ENCODE measurements at places on chromosomes 2 and 18.
A peak's percentile ranks its signal among the peaks of the same experiment; 100 is the strongest.

DNA sequence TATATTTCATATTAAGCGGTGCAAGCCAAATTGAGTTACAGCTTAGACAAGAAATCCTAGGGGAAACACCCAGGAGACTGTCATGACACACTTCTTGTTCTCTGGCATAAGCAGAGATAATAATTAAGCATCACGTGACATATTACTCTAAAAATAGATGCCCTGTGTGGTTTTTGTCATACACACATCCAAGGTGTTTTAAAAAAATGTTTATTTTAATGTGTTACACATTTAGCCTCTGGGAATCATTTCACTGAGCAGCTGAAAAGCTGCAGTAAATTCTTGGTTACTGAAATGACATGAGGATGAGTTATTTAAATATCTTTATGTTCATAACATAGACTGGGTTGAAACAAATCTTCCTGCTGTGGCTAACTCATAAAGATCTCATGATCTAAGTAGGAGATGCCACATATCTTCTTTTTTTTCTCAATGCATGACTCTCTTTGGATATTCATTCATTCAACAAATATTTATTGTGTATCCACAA, 38.0 kb upstream of the ERMN start:
- peak; percentile 12 for DNase-seq

- no peak for DNase-seq
Measured at GRCh38 chr18:11489266-11489899, 120.0 kb upstream of the SLC35G4 start.

DNA sequence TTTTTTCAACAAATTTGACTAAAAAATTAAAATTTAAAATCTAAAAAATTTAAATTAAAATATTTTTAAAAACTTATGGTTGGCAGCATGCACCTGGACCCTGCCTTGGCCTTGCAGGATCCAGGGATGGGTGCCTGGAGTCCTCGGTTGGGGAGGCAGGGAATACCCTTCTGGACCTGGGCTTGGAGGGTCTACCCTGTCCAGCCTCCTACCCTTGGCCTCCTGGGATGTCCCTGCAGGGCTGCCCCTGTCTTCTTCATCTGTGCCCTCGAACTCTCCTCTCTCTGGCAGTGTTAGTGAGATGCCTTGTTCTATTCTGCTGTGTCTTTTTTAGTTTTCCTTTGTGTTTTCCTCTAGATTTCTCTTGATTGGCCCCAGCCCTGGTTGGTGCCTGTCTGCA, 68.9 kb upstream of the HAAO start:
- no peak for DNase-seq

DNA sequence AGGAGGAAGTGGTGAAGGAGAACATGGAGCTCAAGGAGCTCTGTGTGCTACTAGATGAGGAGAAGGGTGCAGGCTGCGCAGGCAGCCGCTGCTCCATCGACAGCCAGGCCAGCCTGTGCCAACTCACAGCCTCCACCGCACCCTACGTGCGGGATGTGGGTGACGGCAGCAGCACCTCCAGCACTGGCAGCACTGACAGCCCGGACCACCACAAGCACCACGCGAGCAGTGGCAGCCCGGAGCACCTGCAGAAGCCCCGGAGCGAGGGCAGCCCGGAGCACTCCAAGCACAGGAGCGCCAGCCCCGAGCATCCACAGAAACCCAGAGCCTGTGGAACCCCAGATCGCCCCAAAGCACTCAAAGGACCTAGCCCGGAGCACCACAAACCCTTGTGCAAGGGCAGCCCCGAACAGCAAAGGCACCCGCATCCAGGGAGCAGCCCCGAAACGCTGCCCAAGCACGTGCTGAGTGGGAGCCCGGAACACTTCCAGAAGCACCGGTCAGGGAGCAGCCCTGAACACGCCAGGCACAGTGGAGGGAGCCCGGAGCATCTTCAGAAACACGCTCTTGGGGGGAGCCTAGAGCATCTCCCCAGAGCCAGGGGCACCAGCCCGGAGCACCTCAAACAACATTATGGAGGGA, 9.0 kb downstream of the CCDC85A start:
- DNase-seq, result no peak

- no peak for DNase-seq
Measured at GRCh38 chr2:175914846-175915245, 87.2 kb downstream of the LNPK start.

DNA sequence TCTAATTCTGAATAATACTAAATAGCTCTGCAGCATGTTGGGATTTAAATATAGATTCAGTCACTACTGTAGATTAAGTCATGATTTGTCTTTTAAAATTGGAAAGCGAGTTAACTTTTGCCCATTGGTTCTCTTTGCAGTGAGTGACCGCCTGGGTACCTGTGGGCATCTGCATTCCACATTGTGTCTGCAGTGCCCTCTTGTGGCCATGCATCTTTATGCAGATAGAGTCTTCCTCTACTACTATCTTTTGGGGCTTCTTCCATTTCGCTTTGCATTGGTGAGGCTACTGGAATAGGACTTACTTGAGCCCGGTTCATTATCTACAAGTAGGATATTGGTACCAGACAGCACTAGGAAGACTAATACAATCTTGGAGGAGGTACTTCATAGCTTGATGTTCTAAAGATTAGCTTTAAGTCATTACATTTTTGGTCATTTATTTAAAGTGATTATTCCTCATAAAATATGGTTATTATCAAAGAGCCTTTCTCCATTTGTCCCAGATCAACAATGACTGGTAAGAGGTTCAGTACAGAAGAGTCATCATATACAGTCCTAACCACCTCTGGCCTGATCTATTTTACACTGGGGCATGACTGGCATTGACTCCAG, 203.0 kb downstream of the SOCS6 start:
- DNase-seq, result peak; percentile 73

DNA sequence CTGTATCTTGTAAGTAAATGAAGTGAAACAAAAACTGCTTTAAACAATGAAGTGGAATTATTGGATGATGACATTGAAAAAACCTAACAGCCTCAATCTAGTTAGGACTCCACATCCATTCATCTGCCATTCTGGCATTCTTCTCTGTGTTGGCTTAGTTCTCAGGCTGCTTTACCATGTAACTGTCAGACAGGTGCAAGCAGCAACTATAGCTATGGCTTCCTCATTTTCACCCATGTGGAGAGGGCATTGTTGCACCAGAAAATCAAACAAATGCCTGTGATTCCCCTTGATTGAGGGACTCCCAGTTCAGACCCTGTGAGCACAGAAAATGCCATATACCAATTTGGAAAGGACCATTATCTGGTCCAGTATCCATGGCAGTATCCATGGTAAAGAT, 129.5 kb upstream of the NYAP2 start:
- DNase-seq, result no peak

DNA sequence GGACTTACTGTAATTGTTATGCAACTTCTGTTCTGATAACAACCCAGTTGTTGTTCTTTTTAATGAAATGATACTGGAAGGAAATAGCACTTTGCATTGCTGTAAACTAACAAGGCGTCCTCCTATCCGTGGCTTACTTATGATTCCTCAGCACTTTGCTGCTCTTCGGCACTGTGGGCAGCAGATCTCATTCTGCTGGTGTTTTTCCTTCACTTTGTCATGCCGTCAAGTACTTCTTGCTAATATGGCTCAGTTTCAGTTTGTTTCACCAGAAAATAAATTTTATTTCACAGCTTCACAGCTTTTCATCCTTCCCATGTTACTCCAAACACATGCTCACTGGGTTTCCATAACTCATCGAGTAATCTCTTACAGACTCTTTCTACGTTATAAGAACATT, 289.3 kb downstream of the MEIS1 start:
- no peak for DNase-seq

- no peak for DNase-seq
Measured at GRCh38 chr18:2368102-2368501, 203.2 kb downstream of the METTL4 start.

GRCh38 chr2:103616891-103617290, 855.1 kb downstream of the TMEM182 start:
- no peak for DNase-seq

DNA sequence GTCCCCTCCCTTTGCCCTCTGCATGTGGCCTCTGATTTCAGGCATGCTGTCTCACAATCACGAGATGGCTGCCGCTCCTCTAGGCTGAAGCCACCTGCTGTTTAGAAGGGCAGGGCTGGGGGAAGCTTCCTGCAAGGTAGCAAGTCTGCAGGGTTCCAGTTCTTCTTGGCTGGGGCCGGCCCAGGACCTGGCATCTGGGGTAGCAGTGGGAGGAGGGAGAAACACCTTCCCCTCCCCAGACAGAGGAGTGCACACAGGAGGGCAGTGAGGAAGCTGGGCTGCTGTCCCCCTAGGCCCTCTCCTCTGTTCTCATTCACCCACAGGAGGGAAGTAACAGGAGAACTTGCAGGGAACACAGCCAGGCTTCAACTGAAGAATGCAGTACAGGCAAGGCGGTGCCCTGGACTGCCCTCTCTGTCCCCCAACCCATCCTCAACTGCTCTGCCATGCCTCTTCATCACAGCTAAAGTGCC, 345.9 kb upstream of the HS6ST1 start:
- peak; percentile 12 for DNase-seq

GRCh38 chr2:197209742-197210408, 100.7 kb downstream of the ANKRD44 start:
- no peak for DNase-seq

GRCh38 chr18:41226186-41226585, 728.8 kb upstream of the PIK3C3 start:
- peak; percentile 15 for DNase-seq

- peak; percentile 37 for DNase-seq
Measured at GRCh38 chr2:212228743-212229171, 309.8 kb downstream of the ERBB4 start.

DNA sequence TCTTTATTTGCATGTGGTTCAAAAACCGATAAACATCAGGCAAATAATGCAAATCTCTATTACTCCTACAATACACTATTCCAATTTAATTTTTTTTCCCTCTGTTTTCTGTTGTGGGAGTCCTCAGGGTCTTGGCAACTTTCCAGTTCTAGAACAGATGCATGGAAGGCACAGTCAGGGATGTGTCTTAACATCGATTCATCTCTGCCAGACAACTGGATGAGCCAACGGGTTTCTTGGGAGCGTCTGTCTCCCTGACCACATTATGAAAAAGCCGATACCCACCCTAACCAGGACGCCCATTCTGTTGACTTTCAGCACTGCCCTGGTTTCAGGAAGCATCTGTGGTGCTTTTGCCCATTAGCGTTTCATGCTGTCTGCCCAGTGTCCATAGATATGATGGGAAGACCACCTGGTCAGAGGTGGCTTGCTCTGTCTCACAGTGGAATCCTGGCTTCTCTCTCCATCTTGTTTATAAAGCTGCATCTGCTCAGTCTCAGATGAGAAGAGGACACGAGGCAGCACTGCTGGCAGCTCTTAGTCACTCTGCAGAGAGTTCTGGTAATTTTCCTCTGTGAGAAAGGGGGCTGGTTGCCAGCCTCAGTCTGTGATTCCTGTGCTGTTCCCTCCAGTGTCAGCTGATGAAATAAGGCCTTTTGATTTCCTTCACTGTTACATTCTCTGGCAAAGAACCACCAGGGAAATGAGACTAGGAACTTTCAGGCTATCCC, 57.9 kb upstream of the KCNE4 start:
- peak; percentile 98 for DNase-seq

DNA sequence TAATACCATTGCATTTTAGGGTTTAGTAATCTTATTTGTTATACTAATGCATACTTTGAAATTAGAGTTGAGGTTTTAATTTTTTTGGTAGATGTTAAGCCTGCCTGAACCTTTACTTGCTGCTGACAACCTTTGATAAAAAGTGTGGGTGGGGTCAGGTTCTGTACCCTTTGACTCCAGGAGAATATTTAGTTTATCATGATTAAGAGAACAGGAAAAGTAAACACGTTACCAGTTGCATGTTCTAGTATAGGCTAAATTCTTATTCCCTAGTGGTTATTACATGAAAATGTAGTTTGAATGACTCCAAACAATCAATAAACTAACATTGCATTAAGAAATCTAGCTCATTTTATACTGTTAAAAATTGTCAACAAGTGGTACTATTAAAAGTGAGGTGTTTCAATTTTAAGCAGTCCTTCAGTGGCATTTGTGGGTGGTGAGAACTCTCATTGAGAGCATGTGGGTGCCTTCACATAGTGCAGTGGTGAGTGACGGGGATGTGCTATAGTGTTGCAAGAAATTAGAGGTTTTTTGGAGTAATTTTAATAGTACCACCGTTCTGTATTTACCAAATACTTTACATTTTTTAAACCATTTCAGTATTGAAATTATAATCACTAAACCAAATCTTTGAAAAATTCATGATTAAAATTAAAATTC, 29.9 kb downstream of the PHLPP1 start:
- DNase-seq, result no peak

DNA sequence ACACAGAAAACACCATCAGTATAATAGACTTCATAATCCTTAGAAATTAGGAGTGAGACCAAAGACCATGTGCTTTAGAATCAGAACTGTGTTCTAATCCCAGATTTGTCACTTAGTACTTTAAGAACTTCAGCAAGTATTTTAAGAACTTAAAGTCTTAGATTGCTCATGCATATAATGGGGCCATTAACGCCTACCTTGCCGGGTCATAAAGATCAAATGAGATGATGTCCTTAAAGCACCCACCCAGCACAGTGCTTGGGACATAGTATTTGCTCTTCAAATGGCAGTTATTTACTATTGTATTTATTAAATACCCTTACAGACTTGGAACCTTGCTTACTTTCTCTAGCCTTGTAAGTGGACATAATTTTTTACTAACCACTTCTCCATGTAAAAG, 156.1 kb downstream of the GREB1L start:
- DNase-seq, result no peak

GRCh38 chr2:82317012-82317411, 2012.5 kb upstream of the LRRTM1 start:
- DNase-seq, result no peak

DNA sequence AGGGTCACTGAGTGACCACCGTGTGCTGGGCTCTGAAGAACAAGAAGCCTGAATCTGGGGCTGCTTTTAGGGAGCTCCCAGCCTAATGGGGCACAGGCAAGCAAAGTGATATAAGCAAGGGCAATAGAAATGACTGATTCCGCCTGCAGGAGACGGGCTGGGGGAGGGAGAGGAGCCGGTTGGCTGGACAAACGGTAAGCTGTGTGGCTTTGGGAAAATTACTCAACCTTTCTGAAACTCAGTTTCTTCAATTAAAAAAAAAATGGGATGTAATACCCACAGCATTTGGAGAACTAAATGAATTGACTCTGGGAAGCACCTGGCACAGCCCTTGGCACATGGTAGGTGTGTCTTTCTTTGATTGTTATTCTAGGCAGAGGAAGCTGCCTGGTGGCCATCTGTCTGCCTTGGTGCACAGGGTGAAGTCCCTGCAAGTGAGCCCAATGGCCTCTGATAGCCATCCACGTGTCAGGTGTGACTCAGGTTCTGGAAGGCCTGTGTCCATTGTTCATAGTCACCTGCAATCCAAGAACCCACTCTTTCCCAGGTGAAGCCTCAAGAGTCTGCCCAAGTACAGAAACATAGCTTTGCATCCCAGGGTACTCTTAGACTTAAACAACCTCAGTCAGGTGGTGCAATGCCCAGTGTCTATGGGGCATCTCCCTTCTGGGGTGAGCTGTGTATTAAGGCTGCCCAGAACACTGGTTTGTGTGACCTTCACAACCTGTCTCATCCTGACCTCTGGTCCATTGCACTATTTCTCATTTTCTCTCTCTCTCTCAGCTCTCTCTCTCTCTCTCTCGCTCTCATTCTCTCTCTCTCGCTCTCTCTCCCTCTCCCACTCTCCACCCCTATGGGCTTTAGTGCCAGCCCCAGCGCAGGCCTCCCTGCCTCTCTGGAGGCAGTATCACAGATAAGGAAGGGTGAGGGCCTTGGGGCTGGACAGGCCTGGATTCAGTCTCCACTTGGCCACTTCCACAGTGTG, 30.0 kb upstream of the NTSR2 start:
- DNase-seq, result no peak
